Suppressor macrophage treated with lipopolysaccharide for 1 hour (primary cell): ENCODE measurements at places on chromosomes 2 and 18.

DNA sequence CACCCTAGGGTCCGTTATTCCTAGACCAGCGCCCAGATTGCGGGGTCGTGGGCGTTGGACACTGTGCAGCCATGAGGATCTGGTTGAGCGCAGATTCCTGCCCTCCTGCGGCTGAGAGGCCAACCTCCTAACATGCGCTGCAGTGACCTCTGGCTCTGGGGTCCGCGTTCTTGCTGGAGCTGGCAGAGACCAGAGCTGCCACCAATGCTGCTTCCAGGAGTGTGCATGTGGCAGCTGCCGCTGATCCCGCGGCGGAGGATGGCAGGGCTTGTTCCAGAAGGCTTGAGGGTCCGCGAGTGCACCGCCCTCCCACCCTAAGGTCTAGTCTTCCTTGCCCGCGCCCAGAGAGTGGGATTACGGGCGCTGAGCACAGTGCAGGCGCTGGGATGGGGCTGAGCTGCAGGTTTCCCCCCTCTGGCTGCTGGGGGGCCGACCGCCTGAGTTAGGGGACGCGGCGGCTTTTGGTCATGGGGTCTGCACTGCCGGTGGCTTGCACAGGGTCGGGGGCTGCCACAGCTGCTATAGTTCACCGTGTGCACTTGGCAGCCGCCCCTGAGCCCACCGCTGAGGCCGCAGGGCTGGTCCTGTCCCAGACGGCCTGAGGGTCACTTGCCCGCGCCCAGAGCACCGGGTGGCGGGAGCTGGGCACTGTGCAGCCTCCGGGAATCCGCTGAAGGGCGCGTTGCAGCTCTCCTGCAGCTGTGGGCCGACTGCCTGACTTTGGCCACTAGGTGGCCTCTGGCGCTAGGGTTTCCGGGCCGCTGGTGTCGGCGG is 145.9 kb downstream of the CCDC74A start:
- DNase-seq = peak; percentile 90

DNA sequence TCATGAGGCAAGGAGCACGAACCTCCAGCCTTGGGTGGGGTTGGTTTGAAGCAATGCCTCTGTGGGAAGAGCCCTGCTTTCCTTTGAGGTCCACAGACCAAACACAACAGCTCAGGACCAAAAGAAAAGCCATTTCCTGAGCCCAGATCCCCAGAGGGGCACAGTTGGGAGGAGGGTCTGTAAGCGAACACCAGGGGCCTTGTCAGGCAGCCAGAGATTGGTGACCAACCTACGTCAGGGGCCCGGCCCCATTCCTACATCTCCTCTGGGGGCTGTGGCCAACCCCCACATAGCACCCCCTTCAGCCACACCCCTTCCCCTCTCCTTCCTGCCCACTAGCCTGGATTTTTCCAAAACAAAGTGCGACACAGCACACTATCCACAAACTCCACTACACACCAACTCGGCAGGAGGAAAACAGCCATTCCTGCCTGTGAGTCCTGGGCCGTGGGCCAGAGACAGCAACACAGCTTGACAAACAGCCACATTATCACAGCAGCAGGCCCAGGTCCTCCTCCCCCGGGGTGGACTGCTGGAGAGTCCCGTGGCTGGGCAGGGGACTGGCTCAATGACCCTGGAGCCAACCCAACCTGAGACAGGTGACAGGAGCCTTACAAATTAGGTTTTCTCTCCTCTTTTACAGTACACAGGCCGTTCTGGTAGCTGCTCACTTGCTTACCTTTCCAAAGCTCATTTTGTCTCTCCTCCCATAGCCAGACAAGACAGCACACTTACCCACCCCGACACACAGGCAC is 98.8 kb downstream of the TNS1 start:
- no peak for DNase-seq

DNA sequence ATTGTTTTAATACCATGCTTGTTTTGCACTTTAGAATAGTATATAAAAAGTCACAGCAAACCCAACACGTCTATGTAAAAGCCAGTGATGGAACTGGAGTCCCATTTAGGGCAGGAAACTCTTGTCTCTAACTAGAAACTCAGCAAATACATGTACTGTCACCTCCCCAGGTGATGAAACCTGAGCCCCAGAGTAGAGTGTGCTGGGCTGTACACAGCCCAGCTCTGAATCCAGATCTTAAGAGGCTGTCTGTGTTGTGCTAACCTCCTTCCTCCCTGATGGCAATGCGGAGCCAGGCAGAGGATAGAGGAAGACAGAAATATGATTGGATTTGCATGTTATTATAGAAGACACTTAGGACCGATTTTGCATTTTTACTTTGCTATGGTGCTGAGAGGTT is 317.5 kb upstream of the TRIB2 start:
- no peak for DNase-seq

- DNase-seq = peak; percentile 41
Observed at GRCh38 chr2:229090225-229090624, 180.9 kb downstream of the PID1 start.

DNA sequence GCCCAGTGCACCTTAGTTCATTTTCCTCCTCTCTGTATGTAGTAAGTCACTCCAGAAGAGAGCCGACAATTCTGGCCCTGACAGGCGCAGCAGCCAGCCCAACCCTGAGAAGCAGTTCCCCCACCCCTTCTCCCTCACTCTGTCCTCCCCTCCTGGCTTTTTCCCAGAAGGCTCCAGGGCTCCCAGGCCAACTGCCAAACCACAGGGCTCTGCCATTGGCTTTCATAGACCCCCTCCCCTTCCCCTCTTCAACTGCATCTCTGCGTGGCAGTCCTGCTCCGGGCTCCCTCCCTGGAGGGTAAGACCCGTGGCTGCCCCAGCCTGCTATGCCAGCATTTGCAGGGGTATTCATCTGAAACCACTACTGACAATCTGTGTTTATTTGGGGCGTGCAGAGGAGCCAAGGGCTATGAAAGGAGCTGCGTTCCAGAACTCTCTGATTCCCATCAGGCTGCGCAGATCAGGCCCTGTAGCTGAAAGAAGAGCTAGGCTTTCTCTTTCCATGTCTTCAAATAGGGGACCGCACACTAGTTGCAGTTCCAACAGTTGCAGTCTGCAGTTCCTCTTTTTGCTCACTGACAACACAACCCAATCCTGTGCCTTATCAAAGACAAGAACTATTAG is 388.6 kb upstream of the TNP1 start:
- peak; percentile 63 for DNase-seq

GRCh38 chr2:213220967-213221603 is 63.2 kb upstream of the SPAG16 start:
- DNase-seq = no peak

DNA sequence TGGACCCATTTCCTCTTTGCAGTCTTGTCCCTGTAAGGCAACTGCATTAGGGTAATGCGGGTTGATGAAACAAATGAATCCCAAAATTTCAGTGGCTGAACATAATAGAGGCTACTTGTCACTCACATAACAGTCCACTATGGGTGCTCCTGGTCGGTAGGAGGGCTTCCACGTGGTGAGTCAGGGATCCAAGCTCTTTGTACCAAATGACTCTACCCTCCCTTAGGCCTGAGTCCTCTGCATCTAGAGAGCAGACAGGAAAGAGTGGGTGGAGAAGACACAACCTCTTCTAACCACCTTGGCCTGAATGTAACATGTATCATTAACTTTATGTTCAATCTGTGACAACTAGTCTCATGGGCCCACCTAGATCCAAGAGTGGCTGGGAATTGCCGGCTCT is 86.2 kb upstream of the HAAO start:
- DNase-seq = peak; percentile 42

DNA sequence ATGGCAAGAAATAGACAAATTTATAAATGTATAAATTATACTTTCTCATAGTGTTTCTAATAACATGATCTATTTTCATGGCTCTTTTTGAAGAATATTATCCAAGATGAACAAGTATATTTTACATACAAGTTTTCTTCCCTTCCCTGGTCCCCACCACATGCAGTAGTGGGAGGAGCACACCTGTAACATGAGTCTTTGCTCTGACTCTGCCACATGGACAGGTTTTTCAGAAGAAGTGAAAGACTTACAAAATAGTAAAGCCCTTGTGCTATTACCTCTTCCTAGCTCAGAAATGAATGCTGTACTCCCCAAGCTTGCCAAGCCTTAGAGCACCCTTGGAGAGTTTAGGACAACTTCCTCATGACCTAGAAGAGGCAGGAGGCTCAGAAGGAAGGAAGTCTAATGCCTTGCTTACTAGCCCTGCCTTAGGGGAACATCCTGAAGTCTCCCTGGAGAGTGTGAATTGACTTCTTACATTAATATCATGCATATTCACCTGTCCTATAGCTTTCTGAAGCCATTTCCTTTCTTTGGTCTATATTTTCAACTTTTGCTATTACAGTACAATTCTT is 18.4 kb downstream of the MXD1 start:
- DNase-seq = peak; percentile 84

DNA sequence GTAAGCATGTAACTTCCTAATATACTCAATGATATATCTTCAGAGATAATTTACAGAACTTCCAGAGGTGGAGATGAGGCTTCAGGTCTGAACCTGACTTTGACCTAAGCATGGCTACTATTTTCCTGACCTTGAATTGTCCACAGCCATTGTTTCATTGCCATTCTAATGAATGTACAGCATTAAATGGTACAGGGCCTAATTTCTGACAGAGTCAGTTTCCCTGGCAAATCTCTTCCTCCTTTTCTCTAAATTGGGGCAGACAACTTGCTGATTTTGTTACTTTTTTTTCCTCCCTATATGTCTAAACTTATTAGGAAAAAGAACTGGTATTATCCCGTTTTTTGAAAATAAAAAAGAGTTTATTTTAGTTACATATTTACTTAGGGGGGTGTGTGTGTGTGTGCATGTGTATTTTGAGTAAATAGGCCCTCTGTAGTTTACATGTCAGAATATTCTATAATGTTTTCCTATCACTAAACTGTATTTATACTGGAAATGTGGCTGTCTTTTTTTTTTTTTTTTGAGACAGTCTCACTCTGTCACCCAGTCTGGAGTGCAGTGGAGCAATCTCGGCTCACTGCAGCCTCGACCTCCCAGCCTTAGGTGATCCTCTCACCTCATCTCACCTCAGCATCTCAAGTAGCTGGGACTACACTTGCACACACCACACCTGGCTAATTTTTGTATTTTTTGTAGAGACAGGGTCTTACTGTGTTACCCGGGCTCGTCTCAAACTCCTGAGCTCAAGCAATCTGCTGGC is 43.3 kb upstream of the SCN9A start:
- DNase-seq = no peak

GRCh38 chr18:64720781-64721464 is 572.0 kb upstream of the LINC00305 start:
- no peak for DNase-seq

DNA sequence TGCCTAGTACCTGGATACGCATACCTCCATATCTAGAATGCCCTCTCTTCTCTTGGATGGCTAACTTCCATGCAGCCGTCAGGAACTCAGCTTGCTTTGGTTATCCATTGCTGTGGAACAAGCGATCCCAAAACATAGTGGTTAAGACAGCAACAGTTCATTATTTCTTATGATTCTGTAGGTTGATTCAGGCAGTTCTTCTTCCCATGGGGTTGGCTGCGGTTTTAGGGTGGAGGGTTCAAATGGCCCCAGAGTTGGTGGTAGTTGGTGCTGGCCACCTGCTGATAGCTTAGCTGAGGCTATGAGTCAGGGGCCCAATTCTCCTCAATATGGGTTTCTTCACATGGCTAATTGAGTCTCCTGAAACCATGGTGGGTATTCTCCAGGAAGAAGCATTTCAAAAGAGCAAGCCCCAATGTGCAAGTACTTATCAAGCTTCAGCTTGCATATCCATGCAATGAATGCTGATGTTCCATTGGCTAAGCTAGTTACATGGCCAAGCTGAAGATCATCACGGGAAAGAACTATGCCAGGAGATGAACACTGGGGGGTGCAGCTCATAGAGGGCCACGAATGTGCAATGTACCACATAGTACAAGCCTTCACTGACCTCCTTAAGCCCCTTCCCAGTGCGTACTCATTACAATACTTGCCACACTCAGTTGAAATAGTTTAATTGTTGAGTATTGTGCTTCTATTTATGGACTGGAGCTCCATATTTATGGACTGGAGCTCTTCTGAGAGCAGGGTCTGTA is 10.0 kb upstream of the RHOB start:
- no peak for DNase-seq

GRCh38 chr2:168171059-168171762 is 76.2 kb downstream of the STK39 start:
- DNase-seq = peak; percentile 41

- DNase-seq = peak; percentile 91
Observed at GRCh38 chr2:45778720-45779171, 127.3 kb downstream of the PRKCE start.

- DNase-seq = peak; percentile 33
Observed at GRCh38 chr2:134296301-134296700, 42.4 kb downstream of the MGAT5 start.

DNA sequence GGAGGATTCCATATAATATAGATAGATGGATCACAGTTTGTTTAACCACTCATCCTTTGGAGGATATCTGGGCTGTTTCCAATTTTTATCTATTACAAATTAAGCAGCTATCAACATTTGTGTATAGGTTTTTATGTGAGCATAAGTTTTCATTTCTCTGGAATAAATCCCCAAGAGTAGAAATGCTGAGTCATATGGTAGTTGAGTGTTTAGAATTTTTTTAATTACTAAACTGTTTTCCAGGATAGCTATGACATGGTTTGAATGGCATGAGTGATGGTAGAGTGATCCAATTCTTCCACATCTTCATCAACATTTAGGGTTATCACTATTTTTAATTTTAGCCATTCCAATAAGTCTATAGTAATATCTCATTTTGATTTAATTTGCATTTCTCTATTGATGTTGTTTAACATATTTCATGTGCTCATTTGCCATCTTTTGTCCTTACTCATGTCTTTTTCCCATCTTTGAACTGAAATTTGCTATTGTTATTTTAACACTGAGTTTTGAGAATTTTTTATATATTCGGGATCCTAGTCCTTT is 31.4 kb downstream of the ABCB11 start:
- no peak for DNase-seq

- no peak for DNase-seq
Observed at GRCh38 chr2:138030459-138030858, 66.2 kb downstream of the HNMT start.
